Gastroesophageal sphincter (tissue), 4 donors: ENCODE measurements at places on chromosomes 12 and 14. TPM values are rescaled to one million over a fixed set of nuclear protein-coding genes. Genes with fewer than 3 reads are reported as not detected.

CD163L1 gene
- total RNA-seq, result 1.7 TPM

RNU7-1 gene
- not detected for total RNA-seq

TMCC3 gene
- 9.2 TPM for total RNA-seq

FSCB gene
- total RNA-seq, result 0.31 TPM

SOX5 gene
- 69.9 TPM for total RNA-seq

VRTN gene
- total RNA-seq, result not detected

NINJ2 gene
- 9.0 TPM for total RNA-seq

KIF5A gene
- 1.2 TPM for total RNA-seq
